Body of pancreas (tissue), 4 donors: ENCODE measurements at places on chromosomes 16 and 17.

DNA sequence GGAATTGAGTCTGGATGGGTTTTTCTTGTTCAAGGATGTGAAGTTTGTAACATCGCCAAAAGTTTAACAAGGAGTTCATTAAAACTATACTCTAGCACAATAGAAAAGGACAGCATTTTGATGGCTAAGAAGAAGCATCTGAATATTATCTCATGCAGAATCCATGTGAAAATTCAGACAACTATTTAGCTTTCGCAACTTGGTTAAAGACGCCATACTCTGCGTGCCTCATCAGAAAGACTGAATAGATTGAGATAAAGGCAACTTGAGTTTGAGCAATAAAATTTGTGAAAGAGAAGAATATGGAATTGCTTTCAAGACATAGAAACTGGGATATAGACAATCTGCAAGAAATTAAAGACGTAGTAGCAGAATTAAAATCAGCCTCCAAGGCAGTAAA is 151.1 kb upstream of the MYOCD start:
- DNase-seq, result no peak

DNA sequence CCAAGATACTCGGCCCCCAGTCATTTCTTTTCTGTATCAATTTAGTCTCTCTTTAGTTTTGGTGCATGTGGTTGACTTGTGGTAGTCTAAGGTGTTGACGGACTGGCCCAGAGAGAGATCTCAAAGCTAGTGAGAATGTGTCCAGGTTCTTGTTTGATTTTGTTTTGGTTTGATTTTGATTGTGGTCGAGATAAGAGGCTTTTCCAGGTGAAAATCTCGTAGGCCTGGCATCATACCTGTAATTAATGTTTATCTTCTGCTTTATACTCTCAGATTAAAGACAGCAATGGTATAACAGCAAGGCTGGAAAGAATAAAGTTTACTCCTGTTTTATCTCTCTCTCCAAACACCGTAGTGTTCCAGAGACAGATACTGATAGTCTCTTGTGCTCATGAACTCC is 172.4 kb upstream of the CACNG5 start:
- no peak for DNase-seq

DNA sequence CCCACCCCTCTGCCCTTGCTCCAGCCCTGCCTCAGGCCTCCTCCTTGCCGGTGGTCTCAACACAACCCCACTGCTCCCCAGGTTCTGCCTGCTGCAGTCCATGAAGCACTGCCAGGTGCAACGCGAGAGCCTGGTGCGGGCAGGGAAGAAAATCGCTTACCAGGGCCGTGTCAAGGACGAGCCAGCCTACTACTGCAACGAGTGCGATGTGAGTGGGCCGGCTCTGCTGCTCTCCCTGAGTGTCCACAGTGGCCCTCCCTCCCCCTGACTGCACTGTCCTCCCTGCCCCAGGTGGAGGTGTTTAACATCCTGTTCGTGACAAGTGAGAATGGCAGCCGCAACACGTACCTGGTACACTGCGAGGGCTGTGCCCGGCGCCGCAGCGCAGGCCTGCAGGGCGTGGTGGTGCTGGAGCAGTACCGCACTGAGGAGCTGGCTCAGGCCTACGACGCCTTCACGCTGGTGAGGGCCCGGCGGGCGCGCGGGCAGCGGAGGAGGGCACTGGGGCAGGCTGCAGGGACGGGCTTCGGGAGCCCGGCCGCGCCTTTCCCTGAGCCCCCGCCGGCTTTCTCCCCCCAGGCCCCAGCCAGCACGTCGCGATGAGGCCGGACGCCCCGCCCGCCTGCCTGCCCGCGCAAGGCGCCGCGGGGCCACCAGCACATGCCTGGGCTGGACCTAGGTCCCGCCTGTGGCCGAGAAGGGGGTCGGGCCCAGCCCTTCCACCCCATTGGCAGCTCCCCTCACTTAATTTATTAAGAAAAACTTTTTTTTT is 1.8 kb upstream of the TMEM88 start:
- DNase-seq, result no peak

DNA sequence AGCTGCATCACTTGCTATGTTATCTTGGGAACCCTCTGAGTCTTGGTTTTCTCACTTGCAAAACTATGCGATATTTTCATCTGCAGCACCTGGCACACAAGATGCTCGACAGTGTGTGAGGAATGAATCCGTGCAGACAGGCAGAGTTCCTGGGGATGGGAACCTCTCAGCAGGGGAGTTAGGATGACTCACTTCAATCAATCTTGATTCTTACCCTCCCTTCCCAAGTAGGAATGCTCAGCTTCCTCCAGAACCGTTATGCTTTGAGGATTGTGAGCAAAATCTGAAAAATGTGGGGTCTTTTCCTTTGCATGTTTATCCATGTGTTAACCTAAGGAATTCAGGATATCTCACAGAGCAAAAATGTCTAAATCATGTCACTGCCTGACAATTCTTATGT is 68.9 kb upstream of the HNF1B start:
- DNase-seq, result no peak

- peak; percentile 61 for DNase-seq
Measured at GRCh38 chr16:19094542-19095365, 19.0 kb upstream of the ITPRIPL2 start.

GRCh38 chr16:56742030-56742984 is 12.4 kb downstream of the NUP93 start:
- no peak for DNase-seq
